ENCODE measurements at places on chromosomes 1 and 21.

GRCh38 chr1:212771341-212771740, 20.2 kb downstream of the NSL1 start:
- DNase-seq: no peak

DNA sequence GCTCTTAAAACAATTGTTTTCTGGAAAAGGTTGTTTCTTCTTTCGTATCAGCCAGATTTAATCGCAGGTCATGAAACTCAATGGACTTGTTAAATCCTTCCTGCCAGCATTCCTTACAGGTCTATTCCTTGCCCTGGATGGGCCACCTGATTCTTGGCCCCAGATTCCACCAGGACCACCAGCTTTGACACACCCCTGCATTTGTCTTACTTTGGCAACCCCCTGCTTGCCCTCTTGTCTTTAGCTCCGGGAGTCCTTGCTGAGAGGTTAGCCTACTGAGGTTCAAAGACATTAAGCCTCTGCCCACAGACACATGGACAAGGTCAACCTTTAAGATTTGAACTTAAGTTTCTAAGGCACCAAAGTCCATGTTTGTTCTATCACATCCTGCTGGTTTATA, 27.1 kb upstream of the DAB1 start:
- no peak for DNase-seq

GRCh38 chr1:214823311-214824117, 220.5 kb downstream of the CENPF start:
- DNase-seq: no peak

DNA sequence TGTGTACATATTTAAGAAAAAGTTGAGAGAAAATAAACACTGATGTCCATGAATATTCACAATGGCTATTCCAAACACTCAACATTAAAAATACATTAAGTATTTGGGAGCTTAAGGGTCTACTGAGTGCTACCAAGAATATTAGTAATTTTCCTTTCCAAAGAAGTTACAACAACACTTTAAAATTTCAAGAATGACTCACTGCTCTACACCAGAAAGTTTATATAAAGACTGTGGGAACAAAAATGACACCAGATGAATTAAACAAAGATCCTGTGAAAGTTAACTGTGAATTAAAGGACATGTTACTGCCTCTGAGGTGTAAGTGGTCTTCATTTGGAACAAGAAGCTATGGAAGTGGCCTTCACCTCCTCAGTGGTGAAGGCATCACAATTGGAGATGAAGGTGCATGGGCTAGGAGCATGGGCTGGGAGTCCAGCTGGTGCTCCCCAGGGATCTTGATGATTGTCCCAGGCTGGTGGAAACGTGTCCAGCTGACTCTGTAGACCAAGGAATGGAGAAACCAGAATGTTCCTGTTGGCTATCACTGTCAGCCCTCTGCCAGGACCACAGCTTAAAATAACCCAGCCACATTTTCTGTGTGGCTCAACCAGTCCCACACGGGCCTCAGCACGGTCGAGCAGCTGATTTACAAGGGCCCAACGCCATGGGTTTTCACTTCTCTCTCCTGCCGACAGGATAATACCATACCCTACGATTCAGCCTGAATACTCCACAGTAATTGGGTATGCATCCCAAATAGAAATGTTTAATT, 28.8 kb downstream of the TAF5L start:
- no peak for DNase-seq

DNA sequence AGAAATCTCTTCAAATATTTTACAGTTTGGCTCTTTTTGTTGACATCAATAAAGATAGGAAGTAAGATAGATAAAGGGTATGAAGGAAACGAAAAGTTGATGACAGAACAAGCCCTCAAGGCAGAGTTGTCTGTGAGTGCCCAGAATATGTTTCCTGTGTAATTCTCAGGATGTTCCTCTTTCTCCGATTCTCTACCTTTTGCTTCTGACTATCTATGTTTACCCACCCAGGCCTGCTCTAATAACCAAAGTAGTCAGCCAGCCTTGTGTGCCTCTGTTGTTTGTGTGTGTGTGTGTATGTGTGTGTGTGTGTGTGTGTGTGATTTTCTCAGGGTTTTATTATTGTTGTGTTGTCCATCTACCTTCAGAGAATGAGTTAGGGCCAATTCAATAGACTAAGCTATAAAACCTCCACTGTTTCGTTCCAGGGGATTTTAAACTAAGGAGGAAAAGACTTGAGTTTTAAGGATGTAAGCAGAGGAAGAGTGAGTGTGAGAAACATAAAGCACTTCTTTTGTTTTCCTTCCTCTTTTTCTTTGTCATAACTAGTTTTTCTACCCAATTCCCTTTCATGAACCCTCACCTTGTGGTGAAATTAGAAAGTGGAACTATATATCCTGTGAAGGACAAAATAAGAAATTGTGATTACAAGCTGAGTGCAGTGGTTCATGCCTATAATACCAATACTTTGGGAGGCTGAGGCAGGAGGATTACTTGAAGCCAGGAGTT, 627.4 kb upstream of the NR5A2 start:
- no peak for DNase-seq

DNA sequence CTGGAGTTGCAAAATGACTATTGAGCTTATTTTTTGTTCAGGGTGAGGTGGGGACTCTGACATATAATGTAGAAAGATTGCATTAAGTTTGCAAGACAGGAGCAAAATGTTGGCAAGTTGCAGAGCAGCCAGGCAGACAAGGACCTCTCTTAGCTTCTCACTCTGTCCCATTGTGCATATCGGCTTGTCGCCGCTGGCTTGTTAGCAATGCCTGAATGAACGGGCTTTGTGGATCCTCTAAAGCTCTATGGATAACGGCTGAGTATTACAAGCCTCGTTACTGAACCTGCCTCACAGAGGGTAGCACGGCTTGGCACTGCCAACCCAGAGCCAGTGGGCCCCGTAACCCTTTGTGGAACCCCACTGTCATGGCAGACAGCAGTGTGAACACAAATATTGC, 68.4 kb downstream of the TNR start:
- DNase-seq: no peak

DNA sequence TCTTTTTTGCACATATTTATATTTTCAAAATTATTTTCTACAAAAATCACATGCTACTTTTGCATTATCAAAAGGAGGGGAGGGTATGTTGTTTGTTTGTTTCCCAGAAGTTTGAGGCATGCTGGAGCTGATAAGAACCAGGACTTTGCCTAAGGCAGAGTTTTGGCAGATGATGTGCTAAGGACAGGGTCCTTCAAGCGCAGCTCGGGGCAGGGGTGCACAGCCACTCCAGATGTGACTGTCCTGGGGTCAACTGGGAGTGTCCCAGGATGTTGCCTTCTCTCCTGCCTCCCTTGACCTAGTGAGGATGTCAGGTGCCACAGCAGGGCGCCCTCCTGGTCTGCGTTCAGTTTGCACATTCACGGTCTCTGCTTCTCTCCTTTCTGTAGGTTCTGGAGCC, 42.6 kb upstream of the SRRM1 start:
- DNase-seq: no peak

GRCh38 chr1:157595356-157595755, 2.5 kb downstream of the FCRL4 start:
- no peak for DNase-seq

- no peak for DNase-seq
Observed at GRCh38 chr1:186531561-186532165, 70.7 kb upstream of the PDC start.

DNA sequence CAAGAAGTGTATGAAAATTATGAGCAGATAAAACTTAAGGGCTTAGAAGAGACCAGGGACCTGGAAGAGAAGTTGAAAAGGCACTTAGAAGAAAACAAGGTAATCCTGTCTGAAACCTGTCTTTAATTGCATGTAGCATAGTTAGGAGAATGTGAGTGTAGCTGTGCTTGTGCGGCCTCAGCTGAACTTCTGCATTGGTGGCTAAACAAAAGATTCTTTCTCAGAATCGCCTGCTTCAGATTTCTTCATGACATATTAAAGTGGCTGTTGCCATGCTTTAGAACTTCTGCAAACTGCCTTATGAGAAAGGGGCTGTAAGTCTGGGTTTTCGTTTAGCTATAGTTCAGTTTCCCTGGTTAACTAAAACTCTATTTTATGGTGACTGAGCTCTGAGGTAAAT, 94.5 kb downstream of the VPS26C start:
- DNase-seq: no peak

DNA sequence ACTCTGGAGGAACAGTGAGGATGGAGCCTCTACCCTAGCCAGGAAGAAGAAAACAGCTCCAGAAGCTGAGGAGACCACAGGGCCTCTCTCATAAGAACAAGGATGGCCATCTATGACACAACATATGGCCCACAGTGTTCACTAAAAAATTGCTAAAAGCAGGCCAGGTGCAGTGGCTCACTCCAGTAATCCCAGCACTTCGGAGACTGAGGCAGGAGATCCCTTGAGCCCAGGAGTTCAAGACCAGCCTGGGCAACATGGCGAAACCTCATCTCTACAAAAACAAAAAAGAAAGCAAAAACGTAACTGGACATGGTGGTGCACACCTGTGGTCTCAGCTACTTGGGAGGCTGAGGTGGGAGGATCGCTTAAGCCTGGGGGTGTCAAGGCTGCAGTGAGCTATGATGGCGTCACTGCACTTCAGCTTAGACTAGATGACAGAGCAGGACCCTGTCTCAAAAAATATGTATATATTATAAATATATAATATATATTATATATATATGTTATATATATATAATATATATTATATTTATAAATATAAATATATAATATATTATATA, 103.1 kb downstream of the TOMM20 start:
- DNase-seq: no peak

DNA sequence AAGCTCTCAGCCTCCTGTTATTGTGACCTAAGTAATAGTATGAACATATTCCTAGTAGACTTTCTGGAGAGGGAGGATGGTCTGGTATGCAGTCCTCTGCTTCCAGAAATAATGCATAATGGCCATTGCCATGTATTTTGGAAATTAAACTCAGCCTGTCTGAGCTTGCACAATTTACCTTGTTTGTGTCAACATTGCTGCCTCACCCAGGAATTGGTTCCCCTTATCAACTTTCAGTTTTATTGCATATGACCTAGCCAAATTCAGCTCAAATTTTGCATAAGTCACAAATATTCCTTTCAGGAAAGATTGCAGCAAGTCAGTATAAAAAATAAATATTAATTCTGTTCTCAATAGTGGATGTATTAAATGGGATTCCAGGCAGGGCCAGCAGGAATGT, 101.9 kb upstream of the SLC5A9 start:
- no peak for DNase-seq

DNA sequence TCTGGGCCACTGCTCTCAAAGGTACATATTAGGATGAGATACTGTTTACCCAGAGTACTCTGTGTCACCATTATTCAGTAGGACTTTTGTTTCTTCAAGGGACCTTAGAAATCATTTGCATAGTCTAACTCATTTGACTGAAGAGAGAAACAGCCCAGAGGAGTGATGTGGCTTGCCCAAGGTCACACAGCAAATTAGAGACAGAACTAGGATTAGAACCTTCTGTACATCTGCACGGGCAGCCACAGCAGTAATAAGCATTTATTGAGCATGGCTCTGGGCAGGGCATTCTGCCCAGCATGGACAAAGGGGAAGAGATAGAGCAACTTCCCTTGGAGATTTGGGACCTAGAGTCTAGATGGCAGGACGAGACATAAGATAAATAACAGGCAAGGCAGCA, 5.7 kb upstream of the NHLH1 start:
- DNase-seq: no peak

DNA sequence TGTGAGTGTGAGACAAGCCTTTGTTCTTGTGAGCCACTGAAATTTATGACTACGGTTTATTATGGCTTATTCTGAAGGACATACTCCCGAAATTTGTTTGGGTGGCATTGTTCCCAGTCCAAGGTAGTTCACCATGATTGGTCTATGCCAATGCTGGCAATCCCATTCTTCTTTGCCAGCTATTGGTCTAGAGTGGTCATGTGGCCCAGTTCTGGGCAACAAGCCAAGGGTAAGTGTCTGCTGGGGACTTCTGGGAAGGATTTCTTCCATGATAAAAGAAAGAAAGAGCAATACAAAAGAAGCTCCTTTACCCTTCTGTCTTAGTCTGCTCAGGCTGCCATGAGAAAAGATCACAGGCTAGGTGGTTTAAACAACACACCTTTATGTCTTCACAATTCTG, 201.6 kb downstream of the SLC35F3 start:
- no peak for DNase-seq

- DNase-seq: peak; percentile 20
Observed at GRCh38 chr1:11473491-11474034, 5.4 kb upstream of the DISP3 start.

GRCh38 chr1:89566761-89567174, 42.1 kb downstream of the LRRC8B start:
- DNase-seq: no peak

DNA sequence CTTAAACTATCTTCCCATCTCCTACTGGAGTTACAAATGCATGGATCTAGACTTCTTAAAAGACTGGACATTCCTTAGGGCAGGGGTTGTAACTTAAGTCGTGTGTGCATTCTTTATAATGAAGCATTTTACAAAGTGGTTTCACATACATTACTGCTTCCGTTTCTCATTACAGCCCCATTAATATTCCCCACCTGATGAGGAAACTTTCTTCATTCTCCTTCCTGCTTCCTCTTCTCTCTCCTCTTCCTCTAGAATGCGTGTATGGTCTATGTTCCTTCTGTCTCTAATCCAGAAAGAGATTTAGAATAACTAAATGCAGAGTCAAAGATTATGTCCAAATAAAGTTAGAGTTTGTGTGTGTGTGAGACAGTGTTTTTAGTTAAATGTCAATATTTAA, 1.8 kb upstream of the CAP1 start:
- no peak for DNase-seq

DNA sequence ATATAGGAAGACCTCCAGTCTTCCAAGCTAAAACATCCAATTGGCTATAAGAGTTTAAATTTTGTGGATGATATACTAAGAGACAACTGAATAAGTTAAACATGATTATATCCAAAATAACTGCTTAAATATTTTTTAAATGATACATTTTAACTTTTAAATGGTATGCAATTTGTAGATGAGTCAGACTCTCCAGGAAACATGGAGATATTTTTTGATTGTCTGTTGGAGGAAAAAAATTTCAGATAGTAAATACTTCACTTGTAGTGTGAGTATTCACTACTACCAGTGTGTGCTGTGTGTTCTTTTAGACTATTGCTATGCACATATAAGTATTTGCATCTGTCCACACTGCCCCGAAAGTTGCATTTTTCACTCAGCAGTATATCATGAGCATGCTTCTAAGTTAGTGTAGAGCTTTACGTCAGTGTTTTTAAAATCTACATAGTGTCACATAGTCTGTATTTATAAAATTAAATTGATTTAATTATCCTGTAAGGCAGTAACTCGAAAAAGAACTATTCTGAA, 91.1 kb downstream of the USP25 start:
- no peak for DNase-seq

- DNase-seq: no peak
Observed at GRCh38 chr1:196423612-196424011, 184.6 kb downstream of the KCNT2 start.
